ENCODE measurements at places on chromosomes 13 and 19.

DNA sequence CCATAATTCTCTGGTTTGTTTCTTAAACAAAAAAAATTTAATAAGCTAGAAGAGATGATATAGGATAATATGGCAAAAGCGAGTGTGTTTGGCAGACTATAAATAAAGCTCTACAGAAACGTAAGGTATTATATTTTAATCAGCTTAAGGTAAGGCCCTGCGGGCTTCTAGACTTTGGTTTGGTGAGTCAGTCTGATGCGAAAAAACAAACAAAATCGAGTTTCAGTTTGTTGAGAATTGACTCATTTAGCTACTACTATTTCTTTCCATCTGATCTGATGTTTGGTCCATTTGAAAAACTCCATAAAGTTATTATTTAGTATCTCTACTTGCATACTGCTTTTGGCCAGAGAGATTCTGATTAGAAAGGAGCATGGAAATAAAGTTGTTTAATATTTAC lies 138.0 kb downstream of the MIPEP start:
- DNase-seq: no peak

DNA sequence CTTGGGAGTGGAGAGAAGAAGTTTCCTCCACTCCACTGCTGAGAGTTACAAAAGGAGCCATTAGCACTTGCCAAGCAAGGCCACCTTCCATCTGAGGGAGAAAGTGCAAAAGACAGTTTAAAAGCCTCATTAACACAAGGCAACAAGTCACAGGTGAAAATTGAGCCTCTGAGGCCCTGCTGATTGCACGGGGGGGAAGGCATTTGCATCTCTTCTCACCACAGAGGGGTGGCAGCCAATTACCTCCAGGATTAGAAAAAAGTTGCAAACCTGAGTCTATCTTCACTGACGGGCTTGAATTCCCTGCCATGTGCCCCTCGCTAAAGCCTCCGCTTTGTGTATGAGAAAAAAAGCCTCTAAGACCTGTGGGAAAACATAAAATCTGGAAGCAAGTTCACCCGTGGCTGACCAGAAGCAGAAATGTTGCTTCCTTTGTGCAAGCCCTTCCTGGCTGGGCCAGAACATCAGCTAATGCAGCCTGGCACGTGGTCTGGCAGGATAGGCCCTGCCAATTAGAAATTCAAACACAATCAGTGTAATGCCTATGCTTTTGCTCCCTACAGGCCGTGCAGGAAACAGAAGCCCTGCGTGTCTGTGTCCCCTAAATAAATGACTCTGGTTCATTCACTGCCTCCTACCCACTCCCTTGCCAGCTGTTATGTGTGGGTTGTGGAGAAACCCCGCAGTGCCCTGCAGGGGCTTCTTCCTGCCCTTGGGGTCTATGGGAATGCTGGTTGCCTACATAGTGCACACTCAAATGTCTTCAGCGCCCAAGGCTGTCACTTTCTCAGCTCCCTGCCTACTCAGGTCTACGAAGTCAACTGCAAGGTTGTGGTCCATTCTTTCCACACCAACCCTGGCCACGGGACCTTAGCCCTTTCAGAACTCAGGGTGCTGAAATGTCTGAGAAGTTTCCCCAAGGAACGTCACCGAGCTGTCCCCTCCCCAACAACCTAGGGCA lies 150.2 kb downstream of the UQCRFS1 start:
- peak; percentile 12 for DNase-seq

DNA sequence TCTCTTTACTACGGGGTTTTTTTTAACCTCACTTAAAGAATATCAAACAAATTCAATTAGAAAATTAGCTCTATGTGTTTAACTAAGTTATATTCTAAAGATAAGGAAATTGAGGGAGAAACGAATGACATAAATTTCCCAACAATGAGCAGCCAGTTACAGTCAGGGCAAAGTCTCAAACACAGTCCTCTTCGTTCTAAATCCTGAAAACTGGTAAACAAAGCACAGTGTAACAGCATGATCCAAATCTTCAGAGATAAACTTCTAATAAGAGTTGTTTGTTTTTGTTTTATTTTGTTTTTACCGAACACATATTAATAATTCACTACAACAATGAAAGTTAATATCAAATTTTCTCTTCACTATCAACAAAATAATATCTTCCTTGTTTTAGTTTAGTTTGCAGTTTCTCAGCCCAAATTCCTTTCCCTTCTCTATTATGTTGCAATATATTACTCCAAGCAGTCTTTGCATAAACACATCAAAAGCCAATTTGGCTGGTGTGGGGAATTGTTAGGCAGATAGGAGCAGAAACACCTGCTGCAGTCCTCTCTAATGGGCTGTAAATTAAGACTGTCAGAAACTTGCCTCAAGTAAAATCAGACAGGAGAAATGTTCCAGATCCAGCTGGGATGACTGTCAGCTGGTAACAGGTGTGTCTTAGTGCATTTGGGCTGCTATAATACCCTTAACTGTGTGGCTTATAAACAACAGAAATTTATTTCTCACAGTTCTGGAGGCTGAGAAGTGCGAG lies 106.5 kb upstream of the SGCG start:
- no peak for DNase-seq

DNA sequence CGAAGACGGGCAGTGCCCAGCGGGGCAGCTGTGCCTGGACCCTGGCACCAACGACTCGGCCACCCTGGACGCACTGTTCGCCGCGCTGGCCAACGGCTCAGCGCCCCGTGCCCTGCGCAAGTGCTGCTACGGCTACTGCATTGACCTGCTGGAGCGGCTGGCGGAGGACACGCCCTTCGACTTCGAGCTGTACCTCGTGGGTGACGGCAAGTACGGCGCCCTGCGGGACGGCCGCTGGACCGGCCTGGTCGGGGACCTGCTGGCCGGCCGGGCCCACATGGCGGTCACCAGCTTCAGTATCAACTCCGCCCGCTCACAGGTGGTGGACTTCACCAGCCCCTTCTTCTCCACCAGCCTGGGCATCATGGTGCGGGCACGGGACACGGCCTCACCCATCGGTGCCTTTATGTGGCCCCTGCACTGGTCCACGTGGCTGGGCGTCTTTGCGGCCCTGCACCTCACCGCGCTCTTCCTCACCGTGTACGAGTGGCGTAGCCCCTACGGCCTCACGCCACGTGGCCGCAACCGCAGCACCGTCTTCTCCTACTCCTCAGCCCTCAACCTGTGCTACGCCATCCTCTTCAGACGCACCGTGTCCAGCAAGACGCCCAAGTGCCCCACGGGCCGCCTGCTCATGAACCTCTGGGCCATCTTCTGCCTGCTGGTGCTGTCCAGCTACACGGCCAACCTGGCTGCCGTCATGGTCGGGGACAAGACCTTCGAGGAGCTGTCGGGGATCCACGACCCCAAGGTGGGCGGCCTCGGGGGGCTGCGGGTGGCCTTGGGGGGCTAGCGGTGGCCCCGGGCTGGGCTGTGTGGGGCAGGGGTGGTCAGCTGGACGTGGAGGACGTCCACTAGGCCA lies 4.8 kb downstream of the GRIN3B start:
- DNase-seq: no peak

GRCh38 chr13:102276404-102276803 lies 125.4 kb downstream of the FGF14 start:
- DNase-seq: no peak

DNA sequence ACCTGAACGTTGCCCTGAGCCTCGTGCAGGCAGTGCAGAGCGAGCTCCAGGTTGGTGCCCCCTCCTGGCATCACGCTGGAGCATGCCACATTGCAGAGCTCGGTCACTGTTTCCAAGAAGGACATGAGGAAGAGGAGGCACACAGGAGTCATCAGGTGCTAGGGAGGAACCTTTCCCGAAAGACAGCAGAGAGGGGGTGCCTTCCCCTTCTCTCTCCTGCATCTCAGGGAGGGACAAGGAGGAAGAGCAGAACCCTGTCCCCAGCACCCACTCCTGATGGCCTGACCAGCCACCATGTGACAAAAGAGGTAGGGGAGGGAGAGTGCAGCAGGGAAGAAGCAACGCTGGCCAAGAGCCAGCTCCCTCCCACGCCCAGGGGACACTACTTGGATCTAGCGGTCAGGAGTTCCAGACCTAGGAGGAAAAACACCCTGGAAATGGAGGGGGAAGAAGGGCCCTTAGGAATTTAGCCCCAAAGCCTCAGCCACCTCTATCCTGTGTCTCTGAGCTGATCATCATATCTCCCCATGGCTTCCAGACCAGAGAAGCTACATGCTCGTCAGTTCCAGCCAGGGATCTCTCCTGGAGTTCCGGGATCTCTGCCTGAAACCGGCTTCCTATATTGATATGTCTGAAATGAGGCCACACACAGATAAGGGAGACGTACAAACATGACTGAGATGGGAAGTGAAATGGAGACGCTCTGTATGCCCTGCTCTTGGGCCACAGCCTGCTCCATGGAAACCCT lies 17.0 kb upstream of the NAPA start:
- DNase-seq: no peak

- no peak for DNase-seq
These were observed 7.4 kb downstream of the EID2B start for GRCh38 chr19:39525205-39525604.

DNA sequence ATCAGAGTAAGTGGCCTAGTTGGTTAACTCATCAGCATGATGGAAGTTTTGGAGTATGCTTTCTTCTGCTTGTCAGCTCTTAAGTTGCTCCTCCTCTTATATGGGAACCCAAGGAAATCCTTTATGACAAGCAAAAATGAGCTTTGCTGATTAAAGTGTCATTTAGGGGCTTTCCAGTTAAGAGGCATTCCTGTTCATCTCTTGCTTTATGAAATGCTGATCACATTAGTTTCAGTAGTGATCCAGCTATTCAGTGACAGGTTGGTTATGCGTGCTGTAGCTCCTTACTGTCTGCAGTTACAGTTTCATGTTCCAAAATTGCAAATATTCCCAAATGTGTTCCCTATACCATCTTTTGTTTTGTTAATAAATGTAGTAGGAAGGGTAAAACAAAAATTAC lies 146.6 kb downstream of the CDK8 start:
- no peak for DNase-seq

- DNase-seq: peak; percentile 60
These were observed 11.2 kb upstream of the ARHGEF18 start for GRCh38 chr19:7337380-7338194.

DNA sequence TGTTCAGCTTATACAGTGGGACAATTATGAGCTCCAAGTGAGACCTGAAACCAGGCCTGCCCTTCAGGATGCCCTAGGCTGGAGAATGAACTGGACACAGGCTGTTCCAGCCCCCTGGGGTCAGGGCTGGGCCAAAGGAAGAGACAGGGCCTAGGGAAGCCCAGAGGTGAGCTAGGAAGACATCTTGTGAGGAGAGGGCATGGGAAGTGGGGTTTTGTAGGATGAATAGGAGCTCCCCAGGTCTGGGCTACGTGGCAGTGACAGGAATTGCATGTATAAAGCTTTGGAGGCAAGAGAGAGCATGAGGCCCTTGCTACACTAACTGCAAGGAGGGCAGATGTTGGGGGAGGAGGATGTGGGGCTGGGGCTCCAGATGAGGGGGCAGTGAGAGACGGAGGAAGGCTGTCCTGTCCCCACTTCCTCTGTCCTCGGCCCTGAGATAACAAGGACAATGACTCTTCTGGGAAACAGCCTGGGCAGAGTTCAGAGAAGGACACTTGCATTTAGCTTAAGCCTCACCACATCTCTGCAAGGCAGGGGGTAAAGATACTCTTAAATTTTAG lies 1.5 kb upstream of the TBXA2R start:
- DNase-seq: no peak

GRCh38 chr19:1853295-1854038 lies 5.2 kb upstream of the REXO1 start:
- peak; percentile 79 for DNase-seq

DNA sequence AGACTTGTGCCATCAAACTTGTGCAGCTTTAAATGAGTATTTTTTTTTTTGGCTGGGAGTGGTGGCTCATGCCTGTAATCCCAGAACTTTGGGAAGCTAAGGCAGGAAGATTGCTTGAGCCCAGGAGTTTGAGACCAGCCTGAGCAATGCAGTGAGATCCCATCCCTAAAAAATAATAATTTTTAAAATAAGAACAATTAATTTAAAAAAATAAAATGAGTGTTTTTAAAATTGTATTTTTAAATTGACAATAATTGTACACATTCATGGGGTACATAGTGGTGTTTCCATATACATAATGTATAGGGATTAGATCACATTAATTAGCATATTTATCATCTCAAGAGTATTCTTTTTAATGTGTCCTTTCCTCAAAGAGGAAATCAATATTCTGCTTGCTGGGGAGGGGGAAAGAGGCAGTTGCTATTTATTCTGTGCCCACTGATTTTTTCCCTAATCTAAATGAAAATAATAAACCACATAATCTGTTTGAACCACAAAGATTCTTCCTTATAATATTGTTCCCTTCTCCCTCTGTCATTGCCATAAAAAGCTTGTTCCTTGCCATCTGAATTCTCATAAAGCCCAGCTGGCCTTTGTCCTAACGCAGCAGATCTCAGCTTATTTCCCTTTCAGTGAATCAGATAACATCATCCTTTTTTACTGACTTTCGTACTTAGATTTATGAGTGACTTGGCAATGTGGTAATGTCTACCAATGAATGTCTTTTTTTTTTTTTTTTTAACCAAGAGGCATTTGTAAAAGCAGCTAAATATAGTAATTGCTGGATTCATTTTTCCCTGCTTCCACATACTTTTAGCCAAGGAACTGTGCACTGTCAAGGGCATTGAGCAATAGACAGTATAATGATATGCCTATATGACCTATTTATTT lies 81.8 kb upstream of the RUBCNL start:
- DNase-seq: no peak

DNA sequence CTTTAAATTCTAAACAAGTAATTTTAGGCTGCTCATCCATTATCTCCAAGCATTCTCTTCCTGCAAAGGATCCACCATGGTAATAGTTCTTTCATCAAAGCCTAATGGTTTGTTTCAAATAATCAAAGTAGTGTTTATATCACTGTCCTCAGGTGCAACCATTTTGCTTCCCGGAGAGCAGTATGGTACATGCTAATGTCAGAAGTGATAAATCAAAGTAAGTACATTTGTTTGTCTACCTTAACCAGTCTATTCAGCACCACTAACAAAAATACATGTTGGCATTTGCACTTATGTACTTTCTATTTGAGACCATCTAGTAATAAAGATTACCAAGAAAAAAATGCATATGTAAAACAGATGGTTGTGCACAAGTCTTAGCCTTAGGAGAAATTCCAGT lies 37.5 kb downstream of the DACH1 start:
- no peak for DNase-seq

DNA sequence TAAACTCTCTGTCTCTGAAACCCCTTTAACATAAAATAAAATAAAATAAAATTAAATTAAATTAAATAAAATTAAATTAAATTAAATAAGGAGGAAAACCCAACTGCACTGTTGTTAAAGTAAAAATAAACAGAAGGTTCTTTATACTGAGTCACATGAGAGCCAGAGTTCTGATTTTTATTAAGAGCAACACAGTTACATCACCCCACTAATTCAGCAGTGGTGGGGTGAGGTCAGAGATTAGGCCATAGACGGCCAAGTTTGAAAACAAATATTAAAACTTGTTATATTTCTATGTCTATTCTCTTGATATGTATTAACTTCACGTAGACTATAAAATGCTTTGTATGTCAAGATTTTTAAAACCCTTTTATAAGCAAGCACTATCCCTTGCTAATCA lies 59.5 kb downstream of the MYCBP2 start:
- DNase-seq: no peak

DNA sequence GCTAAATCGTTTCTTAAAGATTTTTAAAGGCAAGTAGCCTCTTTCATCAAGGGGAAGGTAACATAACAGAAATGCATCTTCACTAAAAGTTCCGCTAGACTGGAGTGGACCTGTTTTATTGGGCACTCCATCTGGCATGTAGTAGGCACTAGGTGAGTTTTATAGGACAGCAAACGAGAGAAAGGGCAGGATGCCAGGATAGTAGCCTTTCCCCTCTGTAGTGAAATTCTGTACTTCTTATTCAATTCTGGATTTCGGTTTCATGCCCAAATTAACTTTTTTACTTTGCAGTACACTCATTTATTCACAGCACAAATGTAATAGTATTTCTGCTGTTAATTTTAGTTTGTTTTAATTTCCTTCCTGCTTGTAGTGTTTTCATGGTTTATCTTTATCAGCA lies 45.2 kb downstream of the GPR180 start:
- DNase-seq: no peak

Data from Ammon's horn (tissue), 1 donor.